ENCODE measurements at places on chromosomes 11 and 22.

DNA sequence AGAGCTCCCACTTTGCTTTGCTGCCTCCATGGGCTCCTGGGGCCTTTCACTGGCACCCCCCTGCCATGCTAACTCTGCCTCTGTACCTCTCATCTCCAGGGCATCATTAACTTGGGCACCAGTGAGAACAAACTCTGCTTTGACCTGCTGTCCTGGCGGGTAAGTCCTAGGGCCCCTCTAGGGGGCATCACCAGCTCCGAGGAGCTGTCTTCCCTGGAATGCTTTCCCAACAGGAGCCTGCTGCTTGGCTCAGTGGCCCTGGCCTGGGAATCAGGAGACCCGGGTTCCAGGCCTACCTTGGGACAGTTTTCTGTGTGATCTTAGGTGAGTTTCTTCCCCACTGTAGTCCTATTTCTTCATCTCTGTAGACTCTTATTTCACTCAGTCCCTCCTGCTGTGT is 5.1 kb downstream of the ACCS start:
- DNase-seq, result no peak

DNA sequence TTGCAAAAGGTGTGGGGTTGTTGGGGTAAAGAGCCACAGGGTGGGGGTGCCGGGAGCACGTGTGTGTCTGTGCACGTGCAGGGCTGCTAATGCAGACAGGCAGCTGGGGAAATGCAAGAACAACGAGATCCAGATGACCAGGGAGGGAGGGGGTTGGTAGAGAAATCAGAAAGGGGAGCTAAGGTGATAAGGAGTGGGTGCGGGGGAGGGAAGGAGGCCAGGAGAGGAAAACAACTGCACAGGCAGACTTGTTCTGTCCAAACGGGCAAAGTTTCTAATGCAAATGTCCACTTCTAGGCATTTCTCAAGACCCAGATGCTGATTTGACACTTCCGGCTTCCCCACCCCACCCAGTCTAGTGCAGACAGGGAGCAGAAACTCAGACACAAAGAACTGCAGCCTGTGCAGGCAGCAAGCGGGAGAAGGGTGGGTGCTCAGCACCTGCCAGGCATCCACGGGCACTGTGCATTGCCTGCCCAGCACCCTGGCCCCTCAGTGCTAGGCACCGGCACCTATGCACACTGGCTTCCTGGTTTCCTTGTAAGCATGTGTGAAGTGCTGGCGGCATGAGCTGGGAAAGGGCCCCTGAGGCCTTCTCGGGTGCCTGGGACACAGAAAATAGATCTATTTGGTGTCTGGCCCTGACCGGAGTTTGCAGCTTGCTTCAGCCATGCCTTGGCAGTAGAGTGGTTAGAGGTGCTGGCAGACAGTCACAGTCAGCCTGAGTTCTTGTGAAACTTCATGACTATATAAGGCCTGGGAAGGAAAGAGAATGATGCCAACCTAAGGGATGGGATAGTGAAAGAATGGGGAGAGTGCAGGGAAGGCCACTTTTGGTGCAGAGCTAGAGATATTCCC is 220.1 kb upstream of the SORL1-AS1 start:
- DNase-seq, result no peak

DNA sequence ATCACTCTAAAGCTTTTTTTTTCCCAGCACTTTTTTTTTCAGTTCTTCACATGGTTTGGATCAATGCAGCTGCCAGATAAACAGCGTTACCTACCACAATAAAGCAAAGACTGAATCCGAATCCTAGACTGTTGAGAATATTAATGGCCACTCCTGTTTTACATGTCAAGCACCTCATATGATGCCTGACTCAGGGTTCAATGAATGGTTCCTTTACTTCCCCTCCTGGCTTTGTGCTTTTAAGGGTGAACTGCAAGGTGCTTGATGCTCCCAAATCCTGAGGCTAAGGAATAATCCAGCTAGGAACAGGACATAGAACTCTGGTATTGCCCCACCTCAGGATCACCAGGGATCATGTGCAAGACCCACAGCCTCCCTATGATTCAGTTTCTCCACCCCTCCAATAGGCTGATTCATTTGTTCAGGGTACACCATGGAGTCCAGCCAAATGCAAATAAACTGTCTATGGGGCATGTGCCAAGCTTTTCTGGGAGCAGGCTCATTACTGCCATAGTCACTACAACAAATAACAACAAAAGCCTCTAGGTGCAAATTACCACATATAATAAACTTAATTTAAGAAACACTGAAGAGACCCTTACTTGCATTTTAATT is 104.3 kb downstream of the GAB2 start:
- DNase-seq, result no peak

DNA sequence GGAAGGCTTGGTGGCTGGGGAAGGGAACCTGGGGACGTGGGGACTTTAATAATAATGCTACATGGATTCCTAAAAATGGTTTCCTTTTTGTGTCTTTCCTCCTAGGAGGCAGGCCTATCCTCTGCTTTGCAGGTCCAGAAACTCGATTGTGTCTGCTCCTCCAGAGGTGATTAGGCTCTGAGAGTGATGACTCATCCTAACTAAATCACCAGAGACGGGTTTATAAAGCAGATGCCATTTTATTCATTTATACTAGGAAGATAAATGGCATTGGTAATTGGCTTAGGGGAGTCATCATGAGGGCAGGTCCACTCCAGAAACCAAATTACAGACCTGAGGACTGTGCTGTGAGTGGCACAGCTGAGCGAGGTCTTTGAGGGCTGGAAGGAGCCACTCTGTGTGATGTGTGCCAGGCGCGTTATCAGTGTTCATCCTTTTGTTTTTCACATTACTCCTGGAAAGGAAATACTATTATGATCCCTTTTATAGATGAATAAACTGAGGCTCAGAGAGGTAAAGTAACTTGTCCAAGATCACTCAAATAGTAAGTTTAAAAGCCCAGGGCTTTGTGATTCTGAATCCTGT is 7.1 kb downstream of the NLRX1 start:
- peak; percentile 15 for DNase-seq

DNA sequence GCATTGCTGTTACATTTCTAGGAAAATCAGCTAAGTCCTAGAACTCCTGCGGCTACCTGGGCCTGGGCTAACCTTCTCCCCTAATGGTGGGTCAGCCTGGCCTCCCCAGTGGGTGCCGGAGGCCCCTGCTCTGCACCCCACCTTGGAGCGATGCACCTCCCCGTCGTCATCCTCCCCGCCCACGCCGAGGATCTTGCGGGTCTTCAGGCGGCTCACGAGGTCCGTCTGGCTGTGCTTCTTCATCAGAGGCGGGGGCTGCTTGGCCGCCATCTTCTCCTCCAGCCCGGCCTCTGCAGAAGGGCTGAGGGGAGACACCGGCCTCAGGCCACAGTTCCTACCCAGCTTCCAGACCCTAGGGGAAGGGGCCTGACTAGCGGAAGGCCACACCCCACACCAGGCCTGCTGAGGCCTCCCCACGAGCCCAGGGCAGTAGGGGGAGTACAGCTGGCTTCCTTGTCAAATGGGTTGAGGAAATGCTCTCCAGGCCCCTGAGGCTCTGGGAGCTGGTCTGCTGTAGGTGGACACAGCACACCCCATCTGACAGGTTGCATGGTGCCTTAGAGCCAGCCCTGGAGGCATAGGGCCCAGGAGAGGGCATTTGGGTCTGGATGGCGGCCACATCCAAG is 12.5 kb downstream of the TP53I11 start:
- no peak for DNase-seq

GRCh38 chr11:18501629-18502028 is 25.1 kb downstream of the TSG101 start:
- no peak for DNase-seq

GRCh38 chr11:94766713-94767206 is 1.4 kb upstream of the AMOTL1 start:
- no peak for DNase-seq

GRCh38 chr11:92349486-92350156 is 125.0 kb downstream of the FAT3 start:
- DNase-seq, result no peak
